Hematopoietic multipotent progenitor cell treated with erythropoietin and hydrocortisone succinate and interleukin-3 and kit ligand, for 6 days (in vitro differentiated cells): ENCODE measurements at places on chromosomes 5 and 9.

DNA sequence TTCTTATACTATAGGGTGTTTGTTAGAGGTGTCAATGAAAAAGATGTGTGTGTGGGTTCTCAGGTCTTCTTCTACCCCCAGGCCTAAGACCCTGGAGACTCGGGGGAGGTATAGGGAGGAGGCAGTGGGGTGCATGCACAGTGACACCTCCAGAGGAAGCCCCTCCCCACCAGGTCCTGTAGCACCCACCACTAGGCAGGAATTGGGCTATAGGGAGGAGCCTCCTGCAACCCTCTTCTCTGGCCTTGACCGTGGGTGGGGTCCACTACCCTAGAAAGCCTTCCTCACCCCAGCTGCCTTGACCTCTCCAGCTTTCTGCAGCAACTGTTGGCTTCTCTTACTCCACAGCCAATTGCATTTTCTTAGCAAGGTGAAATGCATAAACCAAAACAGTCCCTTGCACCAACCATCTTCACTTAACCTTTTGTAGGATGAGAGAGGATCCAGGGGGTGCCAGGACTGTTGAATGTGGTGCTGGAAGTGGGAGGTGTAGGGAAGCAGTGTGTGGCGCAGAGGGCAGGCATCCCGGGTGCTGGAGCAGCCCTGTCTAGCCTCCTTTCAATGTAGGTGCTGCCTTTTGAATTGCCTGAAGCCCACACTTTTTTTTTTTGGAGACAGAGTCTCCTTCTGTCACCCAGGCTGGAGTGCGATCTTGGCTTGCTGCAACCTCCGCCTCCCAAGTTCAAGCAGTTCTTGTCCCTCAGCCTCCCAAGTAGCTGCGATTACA lies 128.5 kb downstream of the RGS3 start:
- DNase-seq = no peak

DNA sequence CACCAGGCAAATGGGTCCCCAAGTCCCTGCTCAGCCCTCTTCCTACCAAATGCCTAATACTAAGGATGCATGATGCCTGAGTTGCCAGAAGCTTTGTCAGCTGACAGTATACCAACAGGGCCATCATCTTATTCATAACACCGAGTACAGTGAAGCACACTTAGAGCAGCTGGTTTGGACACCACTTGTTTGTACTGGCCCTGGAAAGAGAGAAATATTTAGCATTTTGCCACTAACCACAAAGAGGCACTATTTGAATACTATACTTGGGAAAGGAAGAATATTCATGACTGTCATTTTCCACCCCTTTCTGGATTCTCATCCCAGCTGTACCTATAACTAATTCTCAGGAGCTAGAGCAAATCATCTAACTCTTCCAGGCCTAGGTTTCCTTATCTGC lies 364.4 kb upstream of the KIF2A start:
- no peak for DNase-seq

DNA sequence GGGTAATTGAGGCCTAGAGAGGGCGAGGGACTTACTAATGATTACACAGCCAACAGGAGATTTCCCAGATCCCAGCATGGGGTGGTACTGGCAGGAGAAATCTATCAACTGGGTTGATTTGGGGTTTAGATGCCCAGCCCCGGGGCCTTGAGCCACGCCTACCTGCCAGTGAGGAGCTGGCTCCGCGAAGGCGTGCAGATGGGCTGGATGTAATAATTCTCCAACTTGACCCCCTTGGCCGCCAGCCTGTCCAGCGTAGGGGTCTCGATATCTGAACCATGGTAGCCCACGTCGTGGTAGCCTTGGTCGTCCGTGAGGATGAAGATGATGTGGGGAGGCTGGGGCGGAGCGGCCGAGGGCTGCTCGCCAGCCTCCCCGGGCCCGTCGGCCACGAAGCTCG lies 804 bp downstream of the ARSI start:
- no peak for DNase-seq

DNA sequence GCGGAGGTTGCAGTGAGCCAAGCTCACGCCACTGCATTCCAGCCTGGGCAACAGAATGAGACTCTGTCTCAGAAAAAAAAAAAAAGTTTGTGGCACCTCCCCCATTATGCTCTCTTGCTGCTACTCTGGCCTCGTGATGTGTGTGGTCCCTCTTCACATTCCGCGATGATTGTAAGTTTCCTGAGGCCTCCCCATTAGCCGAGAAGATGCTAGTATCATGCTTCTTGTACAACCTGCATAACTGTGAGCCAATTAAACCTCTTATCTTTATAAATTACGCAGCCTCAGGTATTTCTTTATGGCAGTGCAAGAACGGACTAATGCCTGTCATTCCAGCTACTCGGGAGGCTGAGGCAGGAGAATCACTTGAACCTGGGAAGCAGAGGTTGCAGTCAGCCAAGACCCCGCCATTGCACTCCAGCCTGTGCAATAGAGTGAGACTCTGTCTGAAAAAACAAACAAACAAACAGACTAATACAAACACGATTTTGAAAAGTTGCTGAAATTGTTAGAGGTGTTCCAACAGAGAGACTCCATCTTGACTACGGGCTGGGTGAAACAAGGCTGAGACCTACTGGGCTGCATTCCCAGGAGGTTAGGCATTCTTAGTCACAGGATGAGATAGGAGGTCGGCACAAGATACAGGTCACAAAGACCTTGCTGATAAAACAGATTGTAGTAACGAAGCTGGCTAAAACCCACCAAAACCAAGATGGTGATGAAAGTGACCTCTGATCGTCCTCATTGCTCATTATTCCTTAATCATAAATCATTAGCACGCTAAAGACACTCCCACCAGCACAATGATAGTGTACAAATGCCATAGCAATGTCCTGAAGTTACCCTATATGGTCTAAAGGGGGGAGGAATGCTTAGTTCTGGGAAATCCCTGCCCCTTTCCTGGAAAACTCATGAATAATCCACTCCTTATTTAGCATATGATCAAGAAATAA lies 8.3 kb upstream of the AFF4 start:
- DNase-seq = no peak

DNA sequence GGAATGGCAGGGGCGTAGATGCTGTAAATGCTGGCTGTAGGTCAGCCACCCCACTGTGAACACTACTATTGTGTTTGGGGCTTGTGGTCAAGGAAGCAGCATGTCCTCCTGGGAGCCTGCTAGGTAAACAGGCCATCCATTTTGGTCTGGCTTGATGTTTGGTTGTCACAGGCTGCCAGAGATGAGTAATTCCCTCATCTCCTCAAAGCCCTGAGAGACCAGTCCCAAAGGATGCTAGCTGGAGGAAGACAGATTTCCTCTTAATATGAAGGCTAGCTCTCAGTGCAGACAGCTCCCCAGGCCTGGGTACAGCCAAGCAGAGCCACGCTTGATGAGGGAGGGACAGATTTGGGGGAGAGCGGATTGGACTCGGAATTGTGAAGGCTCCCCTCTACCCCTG lies 72.5 kb upstream of the MAP1B start:
- DNase-seq = no peak

DNA sequence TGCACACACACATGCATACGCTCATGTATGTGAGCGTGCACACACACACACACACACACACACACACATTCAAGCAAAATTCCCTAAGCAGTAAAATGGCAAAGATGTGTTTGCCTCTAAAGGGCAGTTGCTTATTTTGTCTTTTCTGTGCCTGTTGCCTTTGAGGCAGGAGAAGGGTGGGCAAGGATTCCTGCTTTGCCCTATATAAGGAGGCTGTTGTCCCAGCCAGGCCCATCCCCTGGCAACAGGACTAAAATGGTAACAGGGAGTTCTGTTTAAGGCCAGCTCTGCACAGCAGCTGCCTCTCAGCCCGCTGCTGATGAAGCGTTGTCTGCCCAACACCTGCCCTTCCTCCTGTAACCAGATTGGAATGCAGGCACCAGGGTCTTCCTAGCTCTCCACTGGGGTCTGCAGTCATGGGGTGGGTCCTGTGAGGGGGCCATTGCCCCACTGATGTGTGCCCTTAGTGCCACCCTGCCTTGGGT lies 64.4 kb downstream of the PPARGC1B start:
- DNase-seq = no peak

- no peak for DNase-seq
Observed at GRCh38 chr9:134707031-134707680, 65.6 kb downstream of the COL5A1 start.

GRCh38 chr5:169229342-169229892 lies 71.5 kb downstream of the SLIT3 start:
- no peak for DNase-seq

DNA sequence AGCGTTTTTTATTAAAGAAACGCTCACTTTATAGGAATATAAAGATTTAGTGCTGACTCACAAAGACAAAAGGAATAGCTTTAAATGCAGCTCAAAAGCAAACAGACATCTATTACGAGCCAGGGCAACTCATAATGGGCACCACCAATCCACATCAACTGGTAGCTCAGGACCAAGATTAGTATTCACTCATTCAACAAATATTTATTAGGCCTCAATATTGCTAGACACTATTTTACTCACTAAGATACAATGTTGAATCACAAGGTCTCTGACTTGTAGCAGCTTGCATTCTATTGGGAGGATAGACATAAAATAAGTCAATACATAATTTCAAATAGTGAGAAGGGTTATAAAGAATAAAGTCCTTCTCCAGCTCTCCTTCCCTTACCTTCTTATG lies 8.0 kb upstream of the MAN2A1 start:
- no peak for DNase-seq
